ENCODE measurements at places on chromosomes 5 and 9.

DNA sequence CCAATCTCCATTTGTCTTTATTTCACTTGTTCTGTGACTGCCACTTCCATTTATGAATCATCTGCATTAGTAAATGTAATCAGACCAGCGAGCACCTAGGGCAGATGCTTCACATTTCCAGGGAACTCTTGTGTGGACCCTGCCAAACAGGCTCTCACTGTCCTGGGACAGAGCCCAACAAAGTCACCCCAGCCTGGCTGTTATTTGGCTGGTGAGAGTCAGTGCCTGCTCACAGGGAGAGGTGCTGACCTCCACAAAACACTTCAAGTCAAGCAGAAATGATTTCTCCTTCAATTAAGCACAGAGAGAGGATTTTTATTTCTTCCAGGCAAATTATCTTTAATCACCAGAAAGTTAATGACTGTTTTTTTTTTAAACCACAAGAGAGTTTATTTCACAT lies 568.0 kb downstream of the MTRR start:
- no peak for DNase-seq
- H3K27me3 ChIP-seq = no peaks in the 10 kb centered on the region
- no peaks in the 10 kb centered on the region for H3K36me3 ChIP-seq
- H3K4me1 ChIP-seq = no peaks in the 10 kb centered on the region
- no peak overlapping the region for H3K4me3 ChIP-seq

GRCh38 chr5:61438298-61438970 lies 106.4 kb downstream of the ZSWIM6 start:
- no peaks in the 10 kb centered on the region for H3K4me1 ChIP-seq
- no peak for DNase-seq
- no peak overlapping the region for H3K4me3 ChIP-seq

DNA sequence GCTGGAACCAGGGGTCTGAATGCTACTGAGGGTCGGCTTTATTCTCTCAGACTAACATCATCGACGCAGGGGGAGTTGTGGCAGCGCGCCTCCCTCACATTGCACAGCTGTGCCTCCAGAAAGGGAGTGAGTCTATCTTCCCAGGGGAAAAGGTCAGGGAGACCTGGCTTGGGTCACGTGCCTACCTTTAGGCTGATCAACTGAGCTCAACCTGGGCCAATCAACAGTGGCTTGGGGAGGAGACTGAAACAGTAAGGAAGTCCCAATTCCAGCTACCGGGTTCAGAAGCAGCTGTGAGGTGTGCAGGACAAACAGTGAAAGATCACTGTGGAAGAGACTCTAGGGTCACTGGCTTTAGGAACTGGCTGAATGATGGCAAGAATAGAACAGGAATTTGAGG lies 14.3 kb downstream of the SNX30 start:
- H3K27ac ChIP-seq = no peak overlapping the region
- no peaks in the 10 kb centered on the region for H3K27me3 ChIP-seq
- H3K36me3 ChIP-seq = peaks cover 16% of the 10 kb centered on the region
- peaks cover 31% of the 10 kb centered on the region for H3K4me1 ChIP-seq
- no peak for DNase-seq
- no peak overlapping the region for H3K4me3 ChIP-seq

GRCh38 chr9:19703702-19704101 lies 85.1 kb downstream of the SLC24A2 start:
- H3K36me3 ChIP-seq = no peaks in the 10 kb centered on the region
- no peak for DNase-seq

GRCh38 chr9:120619751-120620655 lies 40.0 kb upstream of the CDK5RAP2 start:
- no peak overlapping the region for H3K4me3 ChIP-seq
- peaks cover under 1% of the 10 kb centered on the region for H3K4me1 ChIP-seq
- peaks cover 1% of the 10 kb centered on the region for H3K36me3 ChIP-seq
- H3K27me3 ChIP-seq = no peaks in the 10 kb centered on the region
- H3K27ac ChIP-seq = no peak overlapping the region
- DNase-seq = peak; percentile 67

- H3K27ac ChIP-seq = no peak overlapping the region
- H3K27me3 ChIP-seq = peaks cover 3% of the 10 kb centered on the region
- peaks cover 21% of the 10 kb centered on the region for H3K4me1 ChIP-seq
- DNase-seq = no peak
Measured at GRCh38 chr5:98781964-98782363, 8.5 kb downstream of the RGMB start.

GRCh38 chr5:172115541-172115982 lies 72.5 kb downstream of the STK10 start:
- H3K27me3 ChIP-seq = no peaks in the 10 kb centered on the region
- H3K36me3 ChIP-seq = peaks cover 30% of the 10 kb centered on the region
- peak; percentile 48 for DNase-seq
- H3K27ac ChIP-seq = peak overlapping the region; percentile 99
- peaks cover 72% of the 10 kb centered on the region for H3K4me1 ChIP-seq

- no peak for DNase-seq
- no peak overlapping the region for H3K4me3 ChIP-seq
- peaks cover 12% of the 10 kb centered on the region for H3K4me1 ChIP-seq
- no peak overlapping the region for H3K27ac ChIP-seq
- peaks cover 30% of the 10 kb centered on the region for H3K36me3 ChIP-seq
- peaks cover 15% of the 10 kb centered on the region for H3K27me3 ChIP-seq
Measured at GRCh38 chr5:91361790-91362189, 21.3 kb downstream of the ARRDC3 start.

DNA sequence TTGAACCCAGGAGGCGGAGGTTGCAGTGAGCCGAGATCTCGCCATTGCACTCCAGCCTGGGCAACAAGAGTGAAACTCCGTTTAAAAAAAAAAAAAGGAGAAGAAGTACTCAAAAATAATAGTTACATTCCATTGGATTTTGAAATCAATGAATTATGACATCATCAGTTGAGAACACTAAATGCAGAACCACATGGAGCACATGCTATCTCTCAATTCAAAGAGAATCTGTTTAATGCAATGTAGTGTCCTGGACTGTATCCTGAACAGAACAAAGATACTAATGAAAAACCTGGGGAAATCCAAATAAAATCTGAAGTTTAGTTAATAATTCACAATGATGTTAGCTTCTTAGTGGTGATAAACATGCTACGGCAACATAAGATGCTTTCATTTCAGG lies 20.3 kb downstream of the CDC14B start:
- no peaks in the 10 kb centered on the region for H3K4me1 ChIP-seq
- H3K4me3 ChIP-seq = no peak overlapping the region
- no peak for DNase-seq
- H3K27ac ChIP-seq = no peak overlapping the region

GRCh38 chr5:123610665-123611405 lies 98.9 kb downstream of the CSNK1G3 start:
- no peak overlapping the region for H3K27ac ChIP-seq
- DNase-seq = no peak
- H3K27me3 ChIP-seq = no peaks in the 10 kb centered on the region
- no peak overlapping the region for H3K4me3 ChIP-seq
- H3K4me1 ChIP-seq = peaks cover 10% of the 10 kb centered on the region
- peaks cover 13% of the 10 kb centered on the region for H3K36me3 ChIP-seq

- no peaks in the 10 kb centered on the region for H3K4me1 ChIP-seq
- no peak for DNase-seq
- no peaks in the 10 kb centered on the region for H3K36me3 ChIP-seq
- H3K4me3 ChIP-seq = no peak overlapping the region
Measured at GRCh38 chr5:16679863-16680262, 63.1 kb upstream of the RETREG1 start.

- no peak for DNase-seq
- peaks cover 5% of the 10 kb centered on the region for H3K36me3 ChIP-seq
- H3K27me3 ChIP-seq = no peaks in the 10 kb centered on the region
- H3K27ac ChIP-seq = no peak overlapping the region
- H3K4me1 ChIP-seq = no peaks in the 10 kb centered on the region
- no peak overlapping the region for H3K4me3 ChIP-seq
Measured at GRCh38 chr5:113084402-113085083, 107.9 kb downstream of the DCP2 start.

- H3K4me1 ChIP-seq = no peaks in the 10 kb centered on the region
- H3K4me3 ChIP-seq = no peak overlapping the region
- no peaks in the 10 kb centered on the region for H3K36me3 ChIP-seq
- H3K27ac ChIP-seq = no peak overlapping the region
Measured at GRCh38 chr5:94402096-94402495, 216.3 kb downstream of the KIAA0825 start.

- no peak overlapping the region for H3K4me3 ChIP-seq
- H3K27ac ChIP-seq = no peak overlapping the region
- peaks cover 4% of the 10 kb centered on the region for H3K27me3 ChIP-seq
- peaks cover 2% of the 10 kb centered on the region for H3K4me1 ChIP-seq
- no peak for DNase-seq
Measured at GRCh38 chr5:110702300-110702699, 24.2 kb downstream of the TMEM232 start.

GRCh38 chr5:123881759-123882244 lies 369.8 kb downstream of the CSNK1G3 start:
- H3K36me3 ChIP-seq = no peaks in the 10 kb centered on the region
- H3K27ac ChIP-seq = no peak overlapping the region
- no peak overlapping the region for H3K4me3 ChIP-seq
- H3K27me3 ChIP-seq = no peaks in the 10 kb centered on the region
- H3K4me1 ChIP-seq = no peaks in the 10 kb centered on the region

DNA sequence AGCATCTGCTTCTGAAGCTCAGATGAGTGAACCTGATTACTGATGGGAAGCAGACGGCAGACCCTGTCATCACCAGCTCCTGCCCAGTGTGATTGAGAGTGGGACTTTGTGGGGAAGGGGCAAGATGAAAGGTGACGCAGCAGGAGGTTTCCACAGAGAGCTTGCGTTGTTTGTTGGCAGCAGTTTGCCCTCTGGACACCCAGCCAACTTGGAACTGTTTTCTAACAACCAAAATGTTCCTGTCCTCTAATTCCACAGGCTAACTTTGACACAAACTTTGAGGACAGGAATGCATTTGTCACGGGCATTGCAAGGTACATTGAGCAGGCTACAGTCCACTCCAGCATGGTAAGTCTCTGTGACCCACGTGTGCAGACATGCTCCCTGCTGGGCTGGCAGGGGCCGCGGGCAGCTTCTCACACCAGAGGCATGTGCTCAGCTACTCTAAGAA lies 20.9 kb downstream of the CYFIP2 start:
- no peak overlapping the region for H3K27ac ChIP-seq
- peaks cover 51% of the 10 kb centered on the region for H3K36me3 ChIP-seq
- H3K4me1 ChIP-seq = peaks cover 79% of the 10 kb centered on the region

GRCh38 chr5:96624596-96624995 lies 37.6 kb upstream of the CAST start:
- H3K27me3 ChIP-seq = peaks cover 5% of the 10 kb centered on the region
- H3K36me3 ChIP-seq = no peaks in the 10 kb centered on the region
- no peak overlapping the region for H3K4me3 ChIP-seq
- no peak for DNase-seq
- H3K27ac ChIP-seq = no peak overlapping the region

DNA sequence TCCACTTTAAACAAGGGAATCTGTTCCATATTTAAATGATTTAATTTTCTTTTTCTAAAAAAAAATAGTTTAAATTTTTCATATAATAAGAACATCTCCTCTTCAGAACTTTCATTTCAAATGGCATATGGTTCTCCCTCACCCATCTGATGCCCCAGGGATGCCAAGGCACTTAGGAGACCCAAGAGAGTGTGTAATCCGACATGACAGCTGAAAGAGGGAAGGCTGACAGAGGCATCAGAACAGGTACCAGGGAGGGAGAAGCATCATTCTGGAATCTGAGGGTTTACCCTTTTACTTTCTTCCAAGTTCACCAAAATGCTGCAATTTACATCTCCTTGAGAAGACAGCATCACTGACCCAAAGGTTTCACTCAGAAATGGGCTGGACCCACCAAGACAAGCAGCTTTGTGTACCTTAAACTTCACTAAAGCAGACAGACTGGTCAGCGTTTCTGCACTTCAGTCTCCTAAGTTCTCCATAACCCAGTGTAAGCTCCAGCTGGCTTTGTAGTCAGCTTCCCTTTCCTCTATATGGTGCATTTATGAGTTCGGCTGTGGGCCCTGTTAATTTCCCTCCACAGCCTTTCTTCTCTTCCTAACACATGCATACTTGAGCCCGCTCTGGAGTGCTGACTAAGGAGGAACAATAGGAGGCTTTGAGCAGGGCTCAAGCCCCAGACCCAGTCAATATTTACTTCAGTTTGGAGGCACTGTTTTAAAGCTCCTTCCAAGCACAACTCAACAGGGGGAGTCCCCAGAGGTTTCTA lies 17.7 kb downstream of the EFNA5 start:
- no peaks in the 10 kb centered on the region for H3K36me3 ChIP-seq
- peaks cover 3% of the 10 kb centered on the region for H3K27me3 ChIP-seq
- H3K4me1 ChIP-seq = no peaks in the 10 kb centered on the region
- no peak overlapping the region for H3K27ac ChIP-seq
- DNase-seq = no peak
- no peak overlapping the region for H3K4me3 ChIP-seq

GRCh38 chr5:177071666-177072385 lies 14.9 kb upstream of the FGFR4 start:
- DNase-seq = peak; percentile 48
- H3K27ac ChIP-seq = no peak overlapping the region

GRCh38 chr9:98038958-98039357 lies 17.6 kb upstream of the NANS start:
- no peaks in the 10 kb centered on the region for H3K36me3 ChIP-seq
- DNase-seq = no peak
- H3K27me3 ChIP-seq = peaks cover 6% of the 10 kb centered on the region
- peaks cover 8% of the 10 kb centered on the region for H3K4me1 ChIP-seq
- no peak overlapping the region for H3K27ac ChIP-seq

DNA sequence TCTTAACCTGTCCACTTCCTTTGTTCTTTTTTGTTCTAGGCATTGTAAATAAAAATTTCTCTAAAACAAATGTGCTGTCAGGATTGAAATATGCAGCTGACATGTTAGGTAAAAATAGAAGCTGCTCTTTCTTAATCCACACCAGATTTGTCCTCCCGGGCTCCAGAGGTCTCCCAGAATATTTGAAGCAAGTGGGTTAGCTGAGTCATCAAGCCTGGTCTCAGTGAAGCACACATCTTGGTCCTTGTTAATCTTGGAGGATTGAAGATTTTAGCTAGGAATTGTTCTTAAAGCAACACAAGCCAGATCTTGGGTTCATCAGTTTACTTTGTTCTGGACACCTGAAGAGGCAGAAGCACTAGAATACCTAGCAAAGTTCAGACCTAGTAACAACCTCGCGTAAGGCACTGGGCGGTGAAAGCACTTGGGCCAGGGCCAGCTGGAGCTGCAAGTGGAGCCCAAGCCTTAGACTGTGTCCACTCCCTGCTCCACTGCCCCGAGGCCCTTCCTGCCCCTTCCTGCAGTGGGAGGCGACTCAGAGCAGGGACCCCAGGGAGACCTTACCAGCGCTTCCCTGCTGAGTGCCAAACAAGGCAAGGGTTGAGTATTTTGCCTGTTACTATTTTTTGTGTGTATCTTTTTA lies 36.5 kb downstream of the HABP4 start:
- peaks cover 57% of the 10 kb centered on the region for H3K36me3 ChIP-seq
- H3K27me3 ChIP-seq = no peaks in the 10 kb centered on the region
- H3K4me1 ChIP-seq = peaks cover 42% of the 10 kb centered on the region
- no peak overlapping the region for H3K27ac ChIP-seq
- no peak overlapping the region for H3K4me3 ChIP-seq

- peak; percentile 32 for DNase-seq
- H3K36me3 ChIP-seq = no peaks in the 10 kb centered on the region
- H3K27me3 ChIP-seq = no peaks in the 10 kb centered on the region
Measured at GRCh38 chr9:96057155-96057554, 181.7 kb downstream of the ERCC6L2 start.

GRCh38 chr5:5644249-5644648 lies 221.8 kb downstream of the ICE1 start:
- H3K4me3 ChIP-seq = no peak overlapping the region
- H3K4me1 ChIP-seq = no peaks in the 10 kb centered on the region
- DNase-seq = no peak
- H3K36me3 ChIP-seq = no peaks in the 10 kb centered on the region

GRCh38 chr9:70951749-70952727 lies 169.4 kb downstream of the TRPM3 start:
- DNase-seq = no peak
- H3K27ac ChIP-seq = no peak overlapping the region
- no peaks in the 10 kb centered on the region for H3K4me1 ChIP-seq

Measured in activated CD4-positive, alpha-beta memory T cell treated with anti-CD3 and anti-CD28 coated beads for 36 hours (primary cell).